ENCODE measurements at places on chromosomes 1 and 21.

GRCh38 chr1:22830757-22831340, 120.2 kb downstream of the EPHB2 start:
- DNase-seq: no peak

- no peak for DNase-seq
Observed at GRCh38 chr1:145995964-145996432, 381 bp downstream of the TXNIP start.

DNA sequence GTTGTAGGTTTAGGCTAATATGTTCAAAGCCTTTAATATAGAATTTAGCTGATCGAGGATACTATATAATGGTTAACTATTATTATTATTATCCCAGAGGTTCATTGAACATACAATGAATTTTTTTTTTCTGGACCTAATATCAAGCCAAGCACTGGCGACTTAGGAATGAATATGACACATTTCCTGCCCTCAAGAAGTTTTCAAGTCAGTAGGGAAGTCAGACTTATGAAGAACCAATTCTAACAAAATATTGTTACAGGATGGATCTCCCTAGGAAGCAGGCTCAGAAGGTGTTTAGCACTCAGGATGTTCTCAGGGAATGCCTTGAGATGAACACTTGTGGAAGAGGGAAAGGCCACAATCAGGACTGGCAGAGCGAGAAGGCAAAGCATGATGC, 211.8 kb upstream of the FGGY start:
- no peak for DNase-seq

DNA sequence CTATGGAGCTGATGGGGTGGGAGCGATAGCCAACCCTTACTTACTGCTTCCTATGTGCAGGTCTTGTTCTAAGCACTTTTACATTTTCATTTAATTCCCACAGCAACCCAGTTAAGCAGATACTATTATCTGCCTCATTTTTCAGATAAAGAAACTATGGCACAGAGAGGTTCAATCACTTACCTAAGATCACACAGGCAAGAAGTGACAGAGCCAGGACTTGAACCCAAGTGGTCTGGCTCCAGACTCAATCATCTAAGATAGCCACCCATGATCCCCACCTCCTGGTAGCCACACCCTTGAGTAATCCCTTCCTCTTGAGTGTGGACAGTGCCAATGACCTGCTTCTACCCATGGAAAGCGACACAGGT, 23.2 kb upstream of the IFNAR1 start:
- no peak for DNase-seq

DNA sequence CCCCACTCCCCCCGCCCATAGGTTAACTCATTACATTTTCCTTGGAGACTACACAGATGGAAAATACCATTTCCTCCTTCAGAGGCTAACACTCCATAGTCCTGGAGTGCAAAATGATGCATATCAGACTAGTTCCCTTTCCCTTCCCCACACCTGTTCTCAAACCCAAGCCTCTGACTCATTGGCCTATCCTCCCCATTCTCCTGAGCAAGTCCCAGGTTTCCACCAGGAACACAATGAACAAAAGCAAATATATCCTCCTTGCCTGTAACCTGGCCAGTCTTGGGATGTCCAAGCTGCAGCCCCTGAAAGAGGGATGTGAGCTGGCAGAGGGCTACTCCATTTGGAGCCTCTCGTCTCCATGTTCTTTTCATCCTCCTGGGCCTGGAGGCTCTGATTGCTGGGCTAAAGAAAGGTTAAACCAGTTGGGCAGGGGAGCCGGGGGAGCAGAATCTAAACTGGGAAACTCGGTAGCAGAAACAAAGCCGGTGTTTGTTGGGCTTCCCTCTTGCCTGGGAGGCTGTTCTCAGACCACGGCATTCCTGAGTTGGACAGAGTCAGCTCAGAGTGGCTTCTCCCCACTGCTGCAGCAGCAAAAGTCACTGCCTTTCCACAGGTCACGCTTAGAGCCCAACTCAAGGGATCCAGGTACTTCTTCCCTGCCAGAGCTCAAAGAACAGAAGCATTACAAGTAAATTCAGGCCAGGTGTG, 13.9 kb downstream of the SSR2 start:
- DNase-seq: no peak

GRCh38 chr1:115467790-115468189, 129.7 kb upstream of the NGF start:
- DNase-seq: no peak

DNA sequence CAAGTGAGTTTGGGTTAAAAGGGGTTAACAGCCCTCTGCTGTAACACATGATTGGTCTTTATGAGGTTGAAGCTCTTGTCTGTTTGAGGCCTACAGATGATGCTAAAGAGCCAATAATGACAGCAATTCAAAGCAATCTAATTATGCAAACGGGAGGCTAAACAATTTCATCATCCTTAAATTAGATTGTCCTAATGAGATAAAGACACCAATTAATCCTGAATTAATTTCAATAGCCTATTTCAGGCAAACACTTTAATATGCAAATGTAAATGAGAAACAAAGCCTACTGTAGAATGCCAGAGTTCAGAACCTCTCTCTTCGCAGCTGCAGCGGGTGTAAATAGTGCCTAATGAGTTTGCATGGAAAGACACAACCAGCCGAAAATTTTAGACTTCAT, 504.7 kb upstream of the PBX1 start:
- DNase-seq: no peak

DNA sequence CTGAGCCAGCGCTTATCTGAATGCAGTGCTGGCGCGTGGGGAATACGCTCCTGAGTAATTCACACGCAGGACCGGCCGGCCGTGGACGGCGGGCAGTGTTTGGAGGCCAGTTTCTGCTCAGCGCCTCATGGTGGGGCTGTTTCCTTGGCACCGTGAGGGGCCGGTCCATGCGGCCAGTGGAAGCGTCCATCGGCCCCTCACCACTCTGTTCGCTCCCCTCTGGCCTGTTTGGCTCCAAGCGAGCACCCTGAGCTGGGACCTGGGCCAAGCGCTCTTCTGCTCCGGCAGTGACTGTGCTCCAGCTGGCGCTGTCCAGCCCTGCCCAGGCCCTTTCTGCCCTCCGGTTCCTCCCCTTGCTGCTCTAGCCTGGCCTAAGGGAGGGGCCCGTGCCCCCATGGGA, 16.3 kb upstream of the PLCH2 start:
- DNase-seq: no peak

DNA sequence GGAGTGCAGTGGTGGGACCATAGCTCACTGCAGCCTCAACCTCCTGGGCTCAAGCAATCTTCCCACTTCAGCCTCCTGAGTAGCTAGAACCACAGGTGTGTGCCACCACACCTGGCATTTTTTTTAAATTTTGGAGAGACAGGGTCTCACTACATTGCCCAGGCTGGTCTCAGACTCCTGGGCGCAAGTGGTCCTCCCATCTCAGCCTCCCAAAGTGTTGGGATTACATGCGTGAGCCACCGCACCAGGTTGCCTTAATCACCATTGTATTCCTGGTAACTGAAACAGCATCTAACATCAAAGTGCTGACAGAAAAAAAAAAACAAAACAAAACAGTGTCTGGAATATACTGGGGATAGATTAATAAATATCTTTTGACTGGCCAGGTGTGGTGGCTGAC, 18.2 kb downstream of the RPL5 start:
- no peak for DNase-seq

- DNase-seq: no peak
Observed at GRCh38 chr21:29671728-29672127, 268.1 kb downstream of the GRIK1 start.

DNA sequence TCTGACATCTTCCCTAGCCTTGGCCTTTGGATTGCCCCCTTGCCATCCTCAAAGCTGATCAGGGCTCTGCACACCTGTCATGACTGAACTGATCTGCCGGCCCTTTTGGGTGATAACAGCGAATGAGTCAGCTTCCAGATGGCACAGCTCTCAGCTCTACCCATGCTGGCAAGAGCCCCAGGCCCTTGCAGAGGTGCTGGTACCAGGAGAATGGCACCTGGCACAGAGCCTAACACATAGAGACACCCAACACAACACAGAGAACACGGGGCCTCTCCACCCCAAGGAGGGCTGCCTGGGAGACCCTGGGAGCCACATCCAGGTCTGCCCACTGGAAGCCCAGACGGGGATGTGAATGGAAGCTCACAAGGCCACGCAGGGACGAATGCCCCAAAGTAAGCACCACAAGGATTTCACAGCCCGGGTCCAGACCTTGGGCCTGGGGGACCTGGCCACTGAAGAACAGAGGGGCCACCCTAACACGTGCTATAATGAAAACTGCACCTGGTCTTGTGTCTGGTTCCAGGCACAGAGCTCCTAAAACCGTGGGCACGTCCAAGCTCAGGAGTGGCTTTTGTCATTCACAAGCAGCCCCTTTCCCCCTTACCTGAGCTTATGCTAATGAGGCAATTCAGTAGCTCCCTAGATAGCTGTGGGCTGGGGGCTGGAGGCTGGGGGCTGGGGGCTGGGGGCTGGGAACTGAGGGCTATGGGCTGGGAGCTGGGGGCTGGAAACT, 160.5 kb downstream of the NPHP4 start:
- DNase-seq: no peak

DNA sequence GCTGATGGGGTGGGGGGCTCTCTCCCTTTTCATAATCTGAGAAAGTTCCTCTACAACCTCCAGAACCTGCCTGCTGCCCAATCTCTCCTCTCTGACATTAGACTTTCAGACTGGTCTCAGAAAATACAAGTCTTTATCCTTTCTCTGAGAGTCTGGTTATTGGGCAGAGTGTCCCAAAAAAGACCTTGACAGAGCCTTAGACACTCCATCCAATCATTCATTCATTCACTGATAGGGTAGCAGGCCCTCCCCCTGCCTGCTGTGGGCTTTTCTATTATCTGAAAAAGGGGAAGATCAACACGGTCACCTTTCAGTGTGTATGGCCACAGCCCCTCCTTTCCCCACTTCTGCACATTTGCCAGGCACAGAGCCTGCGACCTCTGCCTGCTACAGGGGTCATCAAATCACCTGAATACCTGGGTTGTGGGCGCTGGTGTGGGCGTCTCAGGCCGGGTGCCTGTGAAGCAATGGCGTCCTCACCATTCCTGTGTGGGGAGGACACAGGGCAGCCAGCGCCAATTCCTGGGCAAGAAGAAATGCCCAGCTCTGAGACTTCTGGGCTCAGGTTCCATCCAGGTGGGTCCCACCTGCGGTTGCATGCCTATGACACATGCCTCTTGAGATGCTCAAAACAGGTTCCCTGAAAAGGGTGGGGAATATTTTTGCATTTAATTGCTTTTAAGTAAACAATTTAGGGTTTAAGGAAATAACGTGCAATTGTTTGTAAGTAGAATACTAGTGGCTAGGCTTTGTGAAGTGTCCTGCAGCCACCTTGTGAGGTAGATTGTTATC, 52.8 kb downstream of the ELK4 start:
- DNase-seq: no peak

DNA sequence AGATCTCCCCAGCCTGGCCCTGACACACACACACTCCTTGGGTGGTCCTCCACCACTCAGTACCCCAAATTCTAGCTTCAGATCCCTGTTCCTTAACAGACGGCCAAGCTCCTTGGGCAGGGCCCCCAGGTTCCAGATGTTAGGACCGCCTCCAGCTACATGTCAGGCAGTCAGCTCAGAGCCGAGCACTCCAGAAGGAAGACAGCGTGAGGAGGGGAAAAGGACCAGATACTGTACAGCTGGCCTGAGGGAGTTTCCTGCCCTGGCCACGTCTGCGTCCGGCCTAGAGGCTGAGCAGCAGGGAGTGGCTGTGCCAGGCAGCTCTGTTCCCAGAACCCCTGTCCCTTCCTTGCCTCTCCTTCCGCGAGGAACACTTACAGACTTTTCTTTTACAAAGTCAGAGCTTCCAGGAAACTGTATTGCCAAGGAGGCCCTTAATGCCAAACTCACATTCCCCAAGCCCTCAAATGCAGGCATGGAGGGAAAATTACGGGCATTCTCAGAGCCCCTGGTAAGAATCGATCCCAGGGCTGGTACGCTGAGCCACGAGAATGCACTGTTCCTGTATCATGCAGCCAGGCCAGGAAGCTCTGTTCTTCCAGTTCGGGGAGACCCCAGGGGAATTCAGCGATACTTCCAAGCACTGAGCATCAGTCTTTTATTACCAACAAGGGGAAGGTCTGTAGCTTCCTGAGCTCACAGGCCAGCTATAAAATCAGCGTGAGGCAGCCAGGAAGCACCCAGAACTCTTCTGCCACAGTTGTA, 45.2 kb upstream of the CNTN2 start:
- DNase-seq: no peak

DNA sequence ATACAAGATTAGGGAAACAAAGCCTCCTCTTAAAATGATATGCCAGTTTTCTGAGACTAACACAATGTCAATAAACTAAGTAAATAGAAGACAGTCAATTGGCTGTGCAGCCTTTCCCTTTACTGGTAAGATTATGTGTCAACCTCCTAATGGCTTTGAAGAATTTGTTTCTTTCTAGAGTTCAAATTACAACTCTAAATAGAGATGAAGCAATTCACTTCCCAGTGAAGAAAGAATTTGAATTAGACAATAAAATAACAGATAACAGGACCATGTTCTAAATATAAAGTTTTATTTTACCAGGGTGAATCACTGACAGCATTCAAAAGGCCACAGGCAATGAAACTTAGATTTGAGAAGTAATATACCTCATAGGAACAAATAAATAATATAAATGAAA, 680.3 kb downstream of the PLA2G4A start:
- no peak for DNase-seq

DNA sequence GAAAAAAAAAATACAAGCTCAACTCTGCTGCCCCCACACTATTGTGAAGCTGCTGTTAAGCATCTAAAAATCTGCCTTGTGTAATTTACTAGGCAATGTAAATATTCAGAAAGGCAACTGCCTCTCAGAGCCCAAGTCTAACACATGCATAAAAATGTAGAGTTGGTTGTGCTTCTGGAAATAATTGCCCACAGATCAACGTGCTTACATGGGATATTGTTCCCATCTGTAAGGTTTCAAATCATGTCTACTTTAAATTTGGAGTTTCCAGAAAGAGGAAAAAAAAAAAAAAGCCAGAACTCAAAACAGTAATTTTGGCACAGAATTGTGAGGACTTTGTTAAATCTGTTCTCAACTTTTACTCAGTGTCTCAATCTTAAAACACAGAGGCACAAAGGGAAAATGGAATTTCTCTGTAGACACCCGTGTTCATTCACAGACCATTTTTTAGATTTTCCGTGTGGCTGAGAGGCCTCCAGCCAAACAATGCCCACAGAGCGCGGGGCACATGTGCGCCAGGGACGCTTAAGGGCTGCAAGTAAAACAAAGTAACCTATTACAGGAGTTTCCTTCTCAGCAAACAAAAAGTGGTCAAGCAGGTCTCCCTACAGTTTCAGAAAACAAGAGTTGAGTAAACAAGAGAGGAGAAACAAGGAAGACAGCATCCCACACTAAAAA, 115.5 kb downstream of the RERE start:
- no peak for DNase-seq

DNA sequence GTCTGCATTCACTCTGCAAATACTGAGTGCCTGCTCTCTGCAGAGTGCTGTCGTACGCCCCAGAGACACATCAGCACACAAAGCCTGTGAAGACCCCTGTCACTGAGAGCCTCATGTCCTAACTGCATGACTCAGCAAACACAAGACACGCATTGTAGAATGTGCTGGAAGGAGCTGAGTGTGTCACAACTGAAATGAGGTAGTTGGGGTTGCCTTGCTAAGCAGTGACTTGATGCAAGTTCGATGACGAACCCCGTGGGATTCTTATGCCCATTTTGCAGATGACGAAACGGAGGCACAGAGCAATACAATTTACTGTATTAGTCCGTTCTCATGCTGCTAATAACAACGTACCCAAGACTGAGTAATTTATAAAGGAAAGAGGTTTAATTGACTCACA, 65.1 kb downstream of the RIPK4 start:
- DNase-seq: no peak
